Posterior cingulate gyrus (tissue), 11 donors: ENCODE measurements at places on chromosomes 1 and 21.

DNA sequence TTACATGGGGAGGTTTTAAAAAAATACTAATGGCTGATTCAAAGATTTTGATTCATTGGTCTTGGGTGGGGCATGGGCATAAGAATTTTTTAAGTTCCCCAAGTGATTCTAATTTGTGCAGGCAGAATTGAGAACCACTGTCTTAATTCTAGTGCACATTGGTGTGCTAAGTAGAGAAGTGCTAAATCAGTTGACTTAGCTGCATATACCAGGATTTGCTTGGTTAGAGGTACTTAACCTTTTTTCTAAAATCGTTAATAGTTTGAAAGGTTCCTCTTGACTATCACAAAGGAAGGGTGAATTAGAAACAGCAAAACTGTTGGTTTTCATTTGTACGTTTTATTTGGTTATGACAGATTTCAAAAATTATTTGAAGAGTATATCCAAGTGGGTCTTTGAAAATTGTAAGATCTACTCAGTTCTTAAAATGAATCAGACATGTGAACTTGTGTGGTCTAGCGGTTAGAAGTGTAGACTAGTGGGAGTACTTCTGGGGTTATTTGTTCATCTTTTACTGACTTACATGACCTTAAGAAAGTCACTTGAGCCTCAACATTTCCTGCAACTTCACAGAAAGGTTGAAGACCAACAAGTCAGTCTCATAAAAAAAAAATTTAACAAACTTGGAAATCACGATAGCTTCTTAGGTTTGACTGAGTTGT is 66.7 kb downstream of the RPAP2 start:
- DNase-seq, result no peak

- no peak for DNase-seq
Measured at GRCh38 chr1:226443439-226443838, 35.5 kb upstream of the PARP1 start.

DNA sequence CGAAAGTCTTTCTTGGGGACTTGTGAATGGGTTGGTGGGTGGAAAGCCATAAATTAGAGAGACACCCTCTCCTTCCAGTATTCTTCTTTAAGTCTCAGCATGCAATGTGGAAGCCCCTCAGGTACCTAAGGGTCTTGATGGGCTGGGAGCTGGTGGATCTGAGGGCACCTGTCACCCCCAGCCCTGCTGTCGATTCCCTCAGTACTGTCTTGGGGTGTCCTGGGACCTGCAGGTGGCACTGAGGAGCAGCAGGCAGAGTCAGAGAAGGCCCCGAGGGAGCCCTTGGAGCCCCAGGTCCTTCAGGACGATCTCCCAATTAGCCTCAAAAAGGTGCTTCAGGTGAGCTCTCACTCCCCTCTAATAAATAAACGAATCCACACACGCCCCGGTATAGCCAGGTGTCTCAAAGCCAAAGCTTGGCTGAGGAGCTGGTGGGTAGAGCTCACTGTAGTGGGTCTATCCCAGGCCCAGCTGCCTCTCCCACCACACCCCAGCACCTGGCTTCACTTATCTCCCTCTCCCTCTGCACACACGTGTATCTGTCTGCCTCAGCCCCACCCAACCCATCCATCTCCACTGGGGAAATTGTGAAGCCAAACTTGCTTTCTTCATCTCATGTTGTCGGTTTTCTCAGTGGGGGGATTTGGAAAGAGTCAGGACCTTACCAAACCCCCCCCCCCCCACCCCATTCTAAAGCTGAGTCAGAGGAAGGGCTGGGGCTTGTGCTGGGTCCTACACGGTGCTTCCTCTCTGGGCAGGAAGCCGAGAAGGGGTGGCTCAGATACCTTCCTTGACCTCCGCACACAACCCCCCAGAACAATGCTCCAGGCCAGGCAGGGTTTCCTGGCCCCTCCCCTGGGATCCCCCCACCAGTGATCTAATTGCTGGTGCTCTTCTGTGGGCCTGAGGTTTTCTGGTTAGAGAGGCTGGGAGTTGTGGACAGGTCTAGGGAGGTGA is 1.6 kb downstream of the ADAM15 start:
- no peak for DNase-seq

- DNase-seq, result no peak
Measured at GRCh38 chr1:172272087-172272486, 148.4 kb upstream of the C1orf105 start.

DNA sequence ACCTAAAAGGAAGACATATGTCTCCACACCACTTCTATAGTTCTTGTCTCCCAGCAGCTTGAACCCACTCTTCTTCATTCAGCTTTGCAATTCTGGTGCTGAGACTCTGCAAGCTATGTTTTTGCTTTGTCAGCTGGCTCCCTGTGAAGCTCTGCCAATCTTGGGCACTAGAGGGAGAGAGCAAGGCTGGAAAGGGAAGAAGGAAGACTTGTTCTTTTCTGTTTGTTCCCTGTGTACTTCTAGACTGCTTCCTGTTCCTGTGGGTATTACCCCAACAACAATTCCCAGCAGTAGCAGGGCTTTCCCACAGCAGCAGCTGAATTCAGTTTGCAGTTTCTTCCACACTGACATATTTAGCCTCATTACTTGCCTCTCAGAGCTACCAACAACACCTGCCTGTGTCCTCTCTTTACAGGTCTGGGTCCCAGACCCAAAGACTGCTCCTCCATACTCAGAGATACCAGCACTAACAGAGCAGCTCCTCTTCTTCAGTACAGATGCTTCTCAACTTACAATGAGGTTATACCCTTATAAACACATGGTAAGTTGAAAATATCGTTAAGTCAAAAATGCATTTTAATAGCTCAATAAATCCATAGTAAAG is 275.2 kb upstream of the NEGR1 start:
- no peak for DNase-seq

DNA sequence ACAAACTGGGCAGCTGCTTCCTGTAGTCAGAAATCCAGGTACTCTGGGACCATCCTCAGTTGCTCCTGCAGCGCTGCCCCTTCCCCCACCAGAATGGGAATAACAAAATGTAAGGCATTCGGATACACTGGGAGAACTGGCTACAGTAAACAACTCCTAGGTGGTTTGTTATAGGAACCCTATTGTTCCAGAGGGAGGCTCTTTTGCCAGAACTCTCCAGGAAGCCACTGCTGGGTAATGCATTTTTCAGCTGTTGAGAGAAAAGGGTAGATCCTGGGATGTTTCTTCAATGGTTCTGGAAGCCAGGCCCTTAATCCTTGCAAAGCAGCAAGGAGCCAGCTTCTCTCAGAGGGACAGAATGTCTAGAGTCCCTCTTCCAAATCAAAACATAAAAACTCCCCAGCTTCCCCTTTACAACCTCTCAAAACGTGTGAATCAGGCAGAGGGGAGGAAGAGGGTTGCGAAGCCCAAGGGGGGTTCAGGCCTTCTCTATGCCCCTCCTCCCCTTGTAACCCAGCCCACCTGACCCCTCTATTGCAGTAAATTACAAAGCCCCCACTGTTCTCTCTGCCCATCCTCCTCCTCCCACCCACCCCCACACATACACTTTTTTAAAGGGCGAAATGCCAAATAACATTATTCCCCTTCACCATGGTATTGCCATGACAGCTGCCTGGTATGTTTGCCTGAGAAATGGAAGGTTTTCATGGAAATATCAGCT is 29.1 kb downstream of the PLPP3 start:
- DNase-seq, result no peak

GRCh38 chr1:228289996-228290881 is 82.4 kb downstream of the OBSCN start:
- peak; percentile 5 for DNase-seq

DNA sequence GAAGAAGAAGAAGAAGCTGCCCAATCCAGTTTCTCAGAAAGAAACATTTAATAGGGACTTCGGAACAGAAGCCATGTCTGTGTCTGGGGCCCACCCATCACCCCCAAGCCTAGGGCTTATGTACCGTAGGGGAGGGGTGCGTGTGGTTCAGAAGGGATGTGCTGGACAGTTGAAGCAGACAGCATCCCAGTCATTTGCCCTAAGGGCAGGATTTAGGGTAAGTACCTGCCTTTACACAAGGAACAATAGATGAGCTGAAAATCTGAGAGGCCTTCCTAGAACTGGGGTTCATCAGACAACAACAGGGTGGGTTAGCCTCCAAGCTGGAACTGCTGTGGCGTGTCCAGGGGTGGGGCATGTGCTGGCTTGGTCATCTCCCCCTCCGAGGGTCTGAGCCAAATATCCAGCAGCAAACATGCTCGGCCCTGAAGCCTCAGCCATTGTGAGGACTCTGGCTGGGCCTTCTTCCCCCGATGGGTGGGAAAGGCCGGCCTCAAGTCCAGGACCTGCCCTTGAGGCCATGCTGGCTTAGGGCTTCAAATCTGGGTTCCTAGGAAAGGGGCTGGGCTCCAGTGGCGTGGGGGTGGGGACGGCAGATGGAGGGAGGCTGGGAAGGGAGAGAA is 12.1 kb downstream of the CSTB start:
- no peak for DNase-seq

DNA sequence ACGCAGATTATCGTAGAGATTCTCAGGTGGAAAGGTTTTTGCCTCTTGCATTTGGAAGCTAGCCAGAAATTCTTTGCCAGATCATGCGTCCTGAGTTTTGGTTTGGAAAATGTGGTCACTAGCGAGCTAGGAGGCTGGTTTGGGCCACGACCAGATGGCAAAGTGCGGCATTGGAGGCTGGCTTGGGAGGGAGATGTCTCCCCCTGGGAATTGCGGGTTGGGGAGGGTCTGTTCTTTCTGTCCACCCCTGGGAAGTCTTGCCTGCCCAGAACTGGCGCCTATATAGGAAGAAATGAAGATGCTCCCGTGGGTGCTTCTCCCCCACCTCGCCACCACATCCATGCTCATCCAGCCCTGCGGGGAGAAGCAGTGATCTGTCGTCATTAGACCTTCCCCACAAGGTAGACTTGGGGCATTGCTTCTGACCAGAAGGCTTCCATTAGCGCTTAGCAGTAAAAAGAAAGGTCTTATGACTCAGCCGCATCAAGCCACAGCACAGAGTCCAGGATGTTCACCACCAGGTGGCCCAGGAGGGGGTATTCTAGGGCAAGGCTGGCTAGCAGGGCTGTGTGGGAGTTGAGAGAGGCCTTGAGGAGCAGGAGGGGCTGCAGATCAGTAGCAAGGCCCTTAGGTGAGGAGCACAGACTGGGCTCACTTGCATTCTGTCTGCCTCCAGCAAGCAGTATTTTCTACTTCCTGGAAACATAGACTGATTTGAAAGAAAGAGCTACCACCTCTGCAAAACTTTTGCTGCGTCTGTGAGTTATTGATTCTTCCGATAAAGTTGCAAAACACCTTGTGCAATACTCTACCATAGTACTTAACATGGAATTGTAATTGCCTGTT is 1.5 kb upstream of the PTP4A2 start:
- no peak for DNase-seq

DNA sequence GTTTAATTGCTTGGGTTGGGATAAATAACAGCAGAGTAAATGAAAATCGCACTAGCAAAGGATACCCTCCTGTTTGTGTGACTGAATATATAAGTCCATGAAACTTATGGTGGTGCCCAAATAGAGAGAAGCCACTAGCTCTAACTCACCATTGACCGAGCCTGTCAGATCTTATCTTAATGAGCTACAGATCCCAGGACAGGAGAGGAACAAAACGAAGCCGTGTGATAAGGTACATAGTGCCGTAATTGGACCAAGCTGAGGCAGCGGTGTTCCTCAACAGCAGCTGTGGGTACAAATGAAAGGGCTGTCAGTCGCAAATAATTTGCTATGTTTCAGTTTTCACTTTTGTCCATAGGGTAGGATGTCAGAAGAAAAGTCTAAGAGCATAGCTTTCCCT is 276.1 kb downstream of the PTBP2 start:
- DNase-seq, result no peak

DNA sequence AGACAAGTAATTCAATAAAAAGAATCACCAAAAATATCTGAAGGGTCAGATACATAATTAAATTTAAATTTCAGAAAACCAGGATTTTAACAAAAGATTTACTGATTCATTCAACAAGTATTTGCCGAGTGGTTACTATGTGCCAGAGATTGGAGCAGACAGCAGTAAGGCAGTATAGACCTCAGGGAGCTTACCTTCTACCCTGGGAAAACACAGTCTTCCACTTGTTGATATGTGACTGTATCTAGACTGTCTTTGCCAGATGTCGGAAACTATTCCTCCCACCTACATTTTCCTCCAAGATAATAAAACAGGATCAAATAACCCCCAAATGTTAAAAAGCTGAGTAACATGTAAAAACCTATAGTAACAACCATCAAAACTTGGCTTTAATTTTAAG is 6.2 kb downstream of the HNRNPR start:
- DNase-seq, result no peak

DNA sequence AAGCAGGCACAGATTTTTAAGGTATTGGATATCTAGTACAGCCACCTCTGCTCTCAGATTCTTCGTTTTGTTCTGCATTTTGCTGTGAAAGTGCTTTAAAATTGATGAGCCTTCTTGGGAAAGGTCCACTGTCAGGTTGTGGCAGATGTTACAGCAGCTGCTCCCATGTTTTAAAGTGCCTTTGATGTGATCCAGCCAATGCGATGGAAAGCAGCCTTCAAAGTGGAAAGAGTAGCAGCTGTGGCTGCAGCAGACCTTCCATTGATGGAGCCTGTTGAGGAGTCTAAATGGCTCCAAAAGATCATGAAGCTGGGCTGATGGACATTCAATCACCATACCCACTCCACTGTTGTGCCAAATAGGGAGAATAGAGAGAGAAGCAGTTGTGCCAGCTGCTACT is 816.9 kb downstream of the PLA2G4A start:
- no peak for DNase-seq

- no peak for DNase-seq
Measured at GRCh38 chr21:30349572-30349971, 1.2 kb upstream of the KRTAP23-1 start.

GRCh38 chr1:208207388-208208131 is 36.6 kb downstream of the PLXNA2 start:
- no peak for DNase-seq

- no peak for DNase-seq
Measured at GRCh38 chr1:230309646-230310177, 116.4 kb downstream of the PGBD5 start.

GRCh38 chr1:209549443-209550205 is 33.9 kb upstream of the CAMK1G start:
- DNase-seq, result no peak

DNA sequence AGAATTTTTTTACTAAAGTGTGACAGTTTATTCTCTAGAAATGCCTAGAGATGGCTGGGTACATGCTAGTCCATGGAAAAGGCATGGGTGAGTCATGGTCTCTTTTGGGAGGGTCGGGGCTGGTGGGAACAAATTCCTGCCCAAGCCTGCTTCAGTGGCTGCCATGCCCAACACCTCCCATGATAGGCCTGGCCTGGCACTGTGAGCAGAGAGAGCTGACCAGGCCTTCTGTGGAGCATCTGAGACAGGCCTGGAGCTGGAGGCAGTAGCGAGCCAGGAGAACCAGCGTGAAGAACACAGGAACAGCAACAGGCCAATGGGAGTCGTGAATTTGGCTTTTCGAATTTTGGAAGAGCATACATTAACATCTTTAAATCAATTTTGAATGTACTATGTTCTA is 209.2 kb downstream of the SDCCAG8 start:
- no peak for DNase-seq

GRCh38 chr1:19400875-19401534 is 84.3 kb downstream of the CAPZB start:
- DNase-seq, result no peak

GRCh38 chr1:47936916-47937551 is 60.2 kb downstream of the TRABD2B start:
- DNase-seq, result no peak
